ENCODE measurements at places on chromosomes 6 and 20. TPM values are rescaled to one million over a fixed set of nuclear protein-coding genes. Genes with fewer than 3 reads are reported as not detected.

DNA sequence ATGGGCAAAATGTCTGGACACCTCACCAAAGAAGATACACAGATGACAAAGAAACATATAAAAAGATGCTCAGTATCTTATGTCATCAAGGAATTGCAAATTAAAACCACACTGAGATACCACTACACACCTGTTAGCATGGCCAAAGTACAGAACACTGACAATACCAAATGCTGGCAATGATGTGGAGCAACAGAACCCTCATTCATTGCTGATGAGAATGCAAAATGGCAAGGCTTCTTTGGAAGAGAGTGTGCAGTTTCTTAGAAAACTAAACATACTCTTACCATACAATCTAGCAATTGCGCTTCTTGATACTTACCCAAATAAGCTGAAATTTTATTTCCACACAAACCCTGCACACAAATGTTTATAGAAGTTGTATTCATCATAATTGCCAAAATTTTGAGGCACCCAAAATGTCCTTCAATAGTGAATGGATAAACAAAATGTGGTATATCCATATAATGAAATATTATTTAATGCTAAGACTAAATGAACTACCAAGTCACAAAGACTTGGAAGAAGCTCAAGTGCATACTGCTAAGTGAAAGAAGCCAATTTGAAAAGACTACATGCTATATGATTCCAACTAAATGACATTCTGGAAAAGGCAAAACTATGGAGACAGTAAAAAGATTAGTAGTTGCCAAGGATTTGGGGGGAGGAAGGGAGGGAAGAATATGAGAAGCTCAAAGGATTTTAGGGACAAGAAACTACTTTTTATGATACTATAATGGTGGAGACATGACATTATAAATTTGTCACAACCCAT is 50.7 kb downstream of the TNFAIP3 start:
- no peak for DNase-seq

DNA sequence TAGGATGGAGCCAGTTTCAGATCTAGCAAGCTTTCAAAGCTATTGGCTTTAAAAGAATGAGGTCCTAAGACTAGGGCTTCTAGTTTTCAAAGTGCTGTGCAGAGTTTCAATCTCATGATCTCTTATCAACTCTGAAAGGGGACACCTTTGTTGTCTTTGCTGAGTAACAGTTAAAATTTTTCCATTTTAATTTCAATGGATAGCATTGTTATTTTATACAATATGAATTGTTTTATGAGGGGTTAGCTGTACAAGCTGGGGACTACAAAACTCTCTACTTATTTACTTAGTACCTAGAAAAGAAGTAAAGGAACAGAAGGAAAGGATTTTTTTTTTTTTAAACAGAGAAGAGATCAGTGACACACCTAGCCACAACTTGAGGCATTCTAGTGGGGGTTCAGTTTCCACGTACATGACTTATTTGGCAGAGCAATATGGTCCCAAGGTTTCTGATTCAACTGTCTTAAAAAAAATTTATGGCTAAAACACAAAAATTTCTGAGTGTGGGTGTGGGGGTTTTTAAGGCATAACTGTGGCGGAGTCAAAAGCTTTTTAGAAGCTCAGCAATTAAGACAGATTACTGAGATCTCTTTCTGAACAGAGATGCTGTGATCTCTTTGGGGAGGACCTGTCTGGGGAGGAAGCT is 46.1 kb upstream of the JAG1 start:
- no peak for DNase-seq

DNA sequence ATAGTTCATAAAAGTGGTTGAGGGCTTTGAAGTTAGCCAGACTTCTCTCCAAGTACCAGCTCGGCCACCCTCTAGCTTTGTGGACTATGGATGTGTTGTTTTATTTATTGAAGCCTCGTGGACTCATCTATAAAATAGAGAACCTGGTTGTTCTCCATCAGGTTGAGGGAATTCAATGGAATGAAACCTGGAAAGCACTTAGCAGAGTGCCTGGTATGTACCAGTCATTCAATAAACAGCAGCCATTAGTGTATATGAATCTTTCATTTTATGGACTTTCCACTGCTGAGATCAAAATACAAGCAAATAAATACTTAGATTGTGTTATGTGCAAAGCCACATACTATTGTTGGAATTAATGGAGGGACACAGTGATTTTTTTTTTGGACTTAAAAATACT is 206.8 kb downstream of the SOX4 start:
- DNase-seq: no peak

DNA sequence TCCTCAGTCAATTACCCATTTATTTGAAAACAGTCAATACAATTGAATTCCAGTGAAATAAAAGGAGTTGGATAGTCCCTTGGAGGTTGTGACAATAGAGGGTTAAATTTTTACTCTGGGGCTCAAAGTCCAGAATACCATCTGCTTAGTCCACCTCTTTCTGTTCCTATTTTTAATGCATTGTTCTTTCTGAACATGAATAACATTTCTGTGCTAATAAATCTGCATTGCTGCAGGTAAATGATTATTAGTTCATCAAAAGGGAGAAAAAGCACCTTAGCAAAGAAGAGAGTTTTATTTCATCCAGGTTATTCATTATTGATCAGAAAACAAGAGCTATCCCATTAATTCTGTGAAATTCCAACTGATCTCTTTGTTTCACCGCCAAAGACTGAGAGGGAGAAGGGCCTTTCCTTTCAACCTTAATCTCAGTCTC is 166.1 kb upstream of the OLIG3 start:
- no peak for DNase-seq

GRCh38 chr20:37464611-37465010 is 56.4 kb upstream of the NNAT start:
- DNase-seq: no peak

DNA sequence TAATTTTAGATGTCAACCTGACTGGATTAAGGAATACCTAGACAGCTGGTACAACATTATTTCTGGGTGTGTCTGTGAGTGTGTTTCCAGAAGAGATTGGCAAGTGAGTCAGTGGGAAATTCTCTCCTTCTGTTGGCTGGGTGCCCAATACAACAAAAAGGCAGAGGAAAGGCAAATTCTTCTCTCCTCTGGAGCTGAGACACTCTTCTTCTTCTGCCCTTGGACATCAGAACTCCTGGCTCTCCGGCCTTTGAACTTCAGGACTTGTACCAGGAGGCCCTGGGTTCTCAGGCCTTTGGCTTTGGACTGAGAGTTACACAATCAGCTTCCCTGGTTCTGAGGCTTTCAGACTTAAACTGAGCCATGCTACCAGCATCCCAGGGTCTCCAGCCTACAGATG is 7.8 kb upstream of the BTN3A1 start:
- DNase-seq: peak; percentile 17

DNA sequence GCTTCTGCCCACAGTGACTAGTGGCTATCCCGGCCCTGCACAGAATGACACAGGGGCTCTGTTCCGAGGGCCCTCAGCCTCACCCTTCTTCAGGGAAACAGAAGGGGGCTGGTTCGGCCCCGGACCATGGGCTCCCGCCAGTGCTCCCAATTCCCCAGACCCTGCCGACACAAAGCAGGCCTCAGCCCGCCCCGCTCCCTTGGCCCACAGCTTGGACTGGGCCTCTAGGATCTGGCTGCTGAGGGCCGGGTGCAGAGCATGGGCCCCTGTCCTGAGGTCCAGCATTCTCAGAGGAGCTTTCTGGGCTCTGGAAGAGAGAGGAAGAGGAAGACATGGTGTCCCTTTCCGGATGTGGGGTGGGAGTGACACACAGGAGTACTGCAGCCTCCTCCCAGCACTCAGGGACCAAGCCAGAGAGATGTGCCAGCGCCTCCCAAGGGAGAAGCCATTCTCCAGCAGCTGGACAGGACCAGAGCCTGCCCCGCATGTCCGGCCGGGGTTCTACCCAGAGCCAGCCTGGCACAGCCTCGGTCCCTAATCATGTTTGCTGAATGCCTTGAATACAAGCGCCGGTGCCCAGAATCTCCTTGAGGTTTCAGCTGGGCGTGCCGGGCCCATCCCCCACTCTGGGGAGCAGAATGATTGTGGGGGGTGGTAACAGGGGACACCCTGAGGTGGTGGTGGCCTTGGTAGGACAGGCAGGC is 23.9 kb downstream of the C20orf203 start:
- DNase-seq: no peak

- DNase-seq: no peak
Measured at GRCh38 chr20:51598556-51598955, 56.0 kb upstream of the NFATC2 start.

GRCh38 chr6:13452346-13453117 is 34.9 kb downstream of the GFOD1 start:
- DNase-seq: no peak

DNA sequence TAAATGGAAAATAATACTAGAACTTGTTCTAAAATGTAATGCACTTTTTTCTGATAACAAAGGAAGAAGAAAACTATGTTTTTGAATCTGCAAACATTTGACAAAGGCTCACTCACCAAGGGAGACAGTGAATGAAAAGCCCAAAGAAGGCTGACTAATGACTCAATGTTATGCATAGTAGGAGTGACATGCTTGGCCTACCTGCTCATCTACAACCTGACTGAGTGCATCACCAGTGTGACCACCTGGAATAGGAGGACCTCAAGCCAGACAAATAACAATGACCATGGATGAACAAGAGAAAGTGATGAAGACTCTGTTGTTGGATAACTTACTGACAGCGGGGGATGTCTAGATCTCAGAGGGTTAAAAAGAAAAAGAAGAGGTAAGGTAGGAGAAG is 157.2 kb downstream of the SIM1 start:
- no peak for DNase-seq

GRCh38 chr6:16002332-16003196 is 126.3 kb upstream of the MYLIP start:
- no peak for DNase-seq

DNA sequence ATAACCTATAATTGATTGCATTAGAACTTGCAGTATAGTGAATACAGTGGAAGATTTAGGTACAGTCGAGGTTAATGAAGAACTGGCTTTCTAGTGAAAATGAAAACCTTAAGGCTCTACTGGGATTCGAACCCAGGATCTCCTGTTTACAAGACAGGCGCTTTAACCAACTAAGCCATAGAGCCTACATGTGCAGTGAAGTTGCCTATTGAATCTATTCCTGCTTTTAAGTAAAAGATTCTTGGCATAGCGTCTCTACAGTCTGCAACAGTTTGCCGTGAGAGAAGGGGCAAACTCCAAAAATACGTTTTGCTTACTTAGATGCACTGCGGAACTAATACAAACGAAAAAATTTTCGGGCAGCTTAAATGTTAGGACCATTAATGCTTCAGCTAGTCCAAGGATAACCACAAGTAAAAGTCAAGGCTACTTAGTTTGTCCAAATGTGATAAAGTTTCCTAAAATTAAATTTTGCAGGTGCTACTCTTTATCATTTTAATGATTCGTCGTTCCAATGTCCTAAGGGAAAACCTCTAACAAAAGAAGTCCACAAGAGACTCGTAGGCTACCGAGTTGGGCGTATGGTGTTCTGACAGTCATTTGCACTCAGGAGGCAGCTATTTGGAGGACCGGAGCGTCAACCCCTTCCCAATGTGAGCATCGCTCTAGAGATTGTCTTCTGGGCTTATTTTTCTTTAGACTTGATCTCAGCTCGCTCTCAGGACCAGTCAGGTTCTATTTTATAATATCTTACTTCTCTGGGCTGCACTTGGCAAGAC is 31.3 kb upstream of the ZSCAN23 start:
- no peak for DNase-seq

GRCh38 chr6:12136905-12137304 is 124.8 kb downstream of the HIVEP1 start:
- no peak for DNase-seq

DNA sequence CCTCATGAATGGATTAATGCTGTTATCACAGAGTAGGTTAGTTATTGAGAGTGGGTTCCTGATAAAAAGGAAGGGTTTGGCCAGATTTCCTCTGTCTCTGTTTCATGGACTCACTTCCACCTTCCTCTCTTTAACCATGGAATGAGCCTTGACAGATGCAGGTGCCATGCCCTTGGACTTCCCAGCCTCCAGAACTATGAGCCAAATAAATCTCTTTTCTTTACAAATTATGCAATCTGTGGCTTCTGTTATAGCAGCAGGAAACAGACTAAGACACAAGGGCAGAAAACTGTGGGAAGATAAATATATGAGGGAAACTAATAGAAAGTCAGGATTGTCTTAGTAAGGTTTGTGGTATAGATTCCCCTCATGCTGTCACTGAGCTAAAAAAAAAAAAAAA is 106.5 kb downstream of the QRSL1 start:
- DNase-seq: no peak

DNA sequence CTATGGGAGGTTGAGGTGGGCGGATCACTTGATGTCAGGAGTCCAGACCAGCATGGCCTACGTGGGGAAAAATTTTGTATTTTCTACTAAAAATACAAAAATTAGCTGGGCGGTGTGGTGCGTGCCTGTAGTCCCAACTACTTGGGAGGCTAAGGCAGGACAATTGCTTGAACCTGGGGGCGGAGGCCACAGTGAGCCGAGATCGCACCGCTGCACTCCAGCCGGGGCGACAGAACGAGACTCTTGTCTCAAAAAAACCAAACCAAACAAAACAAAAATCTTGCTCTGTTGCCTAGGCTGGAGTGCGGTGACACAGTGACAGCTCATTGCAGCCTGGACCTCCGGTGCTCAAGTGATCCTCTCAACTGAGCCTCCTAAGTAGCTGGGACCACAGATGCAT is 16.2 kb downstream of the OR2W1 start:
- DNase-seq: no peak

GRCh38 chr20:56360133-56360907 is 1.5 kb downstream of the FAM210B start:
- no peak for DNase-seq

- DNase-seq: no peak
Measured at GRCh38 chr20:25099601-25100140, 17.7 kb upstream of the VSX1 start.

- no peak for DNase-seq
Measured at GRCh38 chr6:80215063-80215462, 108.6 kb downstream of the BCKDHB start.

GRCh38 chr6:4100655-4101054 is 21.7 kb upstream of the FAM217A start:
- DNase-seq: no peak

- DNase-seq: no peak
Measured at GRCh38 chr6:152351742-152352141, 285.4 kb downstream of the SYNE1 start.

DNA sequence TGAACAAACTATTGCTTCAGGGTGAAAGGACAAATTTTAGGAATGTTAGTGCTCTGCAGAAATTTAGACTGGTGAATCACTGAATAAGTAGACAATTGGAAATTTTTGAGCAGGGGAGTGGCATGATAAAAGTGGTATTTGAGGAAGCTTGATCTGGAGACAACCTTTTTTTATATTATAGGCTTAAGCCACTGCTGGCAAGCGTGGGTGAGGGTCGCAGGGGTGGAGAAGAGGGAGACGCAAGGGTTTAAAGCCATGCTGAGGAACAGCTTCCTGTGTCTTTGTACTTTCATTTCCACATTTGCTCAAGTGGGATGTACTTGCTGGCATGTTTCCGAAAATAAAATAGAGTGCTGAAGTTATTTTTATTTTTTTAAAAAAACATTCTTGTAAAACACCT is 23.7 kb downstream of the NCOA7 start:
- no peak for DNase-seq

- peak; percentile 30 for DNase-seq
Measured at GRCh38 chr6:45421709-45422502, 44.2 kb upstream of the SUPT3H start.

GRCh38 chr6:36604090-36605060 is 10.2 kb downstream of the SRSF3 start:
- no peak for DNase-seq

The KCNK15 gene
- 1.8 TPM for total RNA-seq

The IP6K3 gene
- total RNA-seq: not detected

The BIRC7 gene
- total RNA-seq: not detected

The HLA-DQA1 gene
- total RNA-seq: 0.99 TPM

The ELOVL2 gene
- total RNA-seq: 2.9 TPM

The SOX18 gene
- 17.1 TPM for total RNA-seq

The AAR2 gene
- total RNA-seq: 19.4 TPM

The POM121L2 gene
- not detected for total RNA-seq

The MOXD1 gene
- total RNA-seq: 3.9 TPM

The THBS2 gene
- 8.9 TPM for total RNA-seq

The FAM209B gene
- total RNA-seq: not detected
